ENCODE measurements at places on chromosomes 4 and X.

DNA sequence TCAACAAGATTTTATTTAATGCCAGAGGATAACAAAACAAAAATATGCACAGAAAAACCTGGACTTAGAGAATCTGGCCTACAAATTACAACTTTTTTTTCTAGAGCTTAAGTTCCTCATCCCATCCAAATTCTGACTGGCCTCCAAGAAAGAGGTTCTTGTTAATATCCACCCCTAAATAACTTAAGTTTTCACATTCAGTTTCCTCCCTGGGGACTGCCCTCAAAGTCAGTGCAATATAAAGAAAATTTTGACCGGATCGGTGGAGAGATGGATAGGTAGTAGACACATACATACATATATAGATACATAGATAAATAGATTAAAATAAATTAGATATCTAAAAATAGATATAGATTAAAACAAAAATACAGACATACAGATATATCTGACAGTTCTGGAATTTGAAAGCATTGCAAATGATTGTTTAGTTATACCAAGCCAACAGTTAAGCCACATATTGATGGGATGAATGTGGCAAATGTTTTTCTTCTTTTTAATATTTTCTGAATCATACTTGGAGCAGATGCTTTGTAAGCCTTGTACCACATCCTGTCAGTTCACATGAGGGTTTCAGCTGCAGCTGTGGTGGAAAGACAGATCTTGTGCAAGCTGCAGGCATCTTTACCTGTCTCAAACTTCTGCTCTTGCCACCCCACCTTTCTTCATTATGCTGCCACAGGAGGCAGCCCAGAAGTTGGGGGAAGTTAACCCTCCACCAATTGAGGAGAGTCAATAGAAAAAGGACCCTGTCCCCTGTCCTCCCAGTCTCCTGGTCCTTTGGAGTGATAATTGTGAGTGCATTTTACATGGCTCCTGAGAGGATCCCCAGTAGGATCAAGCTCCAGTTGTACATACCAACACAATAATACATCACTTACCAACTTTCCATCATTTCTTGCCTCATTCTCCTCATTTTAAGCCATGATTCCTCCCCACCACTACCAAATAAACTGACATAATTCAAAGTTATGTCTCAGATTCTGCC lies 58.5 kb upstream of the PRDM8 start:
- no peak for DNase-seq

GRCh38 chr4:55524844-55525571 lies 21.7 kb downstream of the CLOCK start:
- no peak for DNase-seq

- no peak for DNase-seq
These were observed 17.8 kb upstream of the SPRY1 start for GRCh38 chr4:123378794-123379193.

- no peak for DNase-seq
These were observed 116.8 kb downstream of the AFAP1 start for GRCh38 chr4:7822877-7823276.

- DNase-seq = no peak
These were observed 23.1 kb upstream of the PWWP3B start for GRCh38 chrX:106144755-106145639.

- DNase-seq = peak; percentile 83
These were observed 1414.7 kb upstream of the TENM3 start for GRCh38 chr4:180828455-180829018.

DNA sequence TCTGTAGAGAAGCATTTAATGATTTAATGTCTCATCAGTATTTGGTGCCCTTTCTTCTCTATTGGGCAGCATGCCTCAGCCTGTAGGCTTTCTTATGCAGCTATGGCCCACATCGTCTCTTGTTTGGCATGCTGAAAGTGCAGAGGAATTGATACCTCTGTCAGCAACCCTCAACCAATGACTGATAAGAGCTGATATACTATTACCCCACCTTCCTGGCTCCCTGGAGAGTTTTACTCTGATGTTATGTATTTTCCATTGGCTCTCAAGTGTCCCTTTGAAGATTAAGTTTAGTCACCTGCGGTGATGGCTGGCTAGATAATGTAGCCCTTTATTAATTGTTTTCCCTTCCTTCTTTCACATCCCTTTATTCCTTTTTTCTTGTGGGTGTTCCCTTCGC lies 41.2 kb upstream of the PDHA2 start:
- no peak for DNase-seq

GRCh38 chrX:12751887-12752286 lies 39.3 kb upstream of the PRPS2 start:
- no peak for DNase-seq

DNA sequence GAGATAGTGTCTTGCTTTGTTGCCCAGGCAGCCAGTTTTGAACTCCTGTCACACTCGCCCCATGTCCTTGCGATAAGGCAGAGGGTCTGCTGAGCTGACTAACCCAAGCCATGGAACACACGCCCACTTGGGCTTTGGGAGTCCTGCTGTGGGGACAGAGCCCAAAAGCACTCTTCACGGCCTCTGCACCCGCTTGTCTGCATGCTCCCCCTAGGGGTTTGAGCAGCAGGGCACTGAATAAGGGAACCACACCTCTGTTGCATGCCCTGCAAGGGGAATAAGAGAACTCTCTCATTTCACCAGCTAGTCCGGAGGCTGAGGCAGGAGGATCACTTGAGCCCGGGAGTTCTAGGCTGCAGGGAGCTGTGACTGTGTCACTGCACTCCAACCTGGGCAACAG lies 166.0 kb downstream of the STAG2 start:
- DNase-seq = no peak

DNA sequence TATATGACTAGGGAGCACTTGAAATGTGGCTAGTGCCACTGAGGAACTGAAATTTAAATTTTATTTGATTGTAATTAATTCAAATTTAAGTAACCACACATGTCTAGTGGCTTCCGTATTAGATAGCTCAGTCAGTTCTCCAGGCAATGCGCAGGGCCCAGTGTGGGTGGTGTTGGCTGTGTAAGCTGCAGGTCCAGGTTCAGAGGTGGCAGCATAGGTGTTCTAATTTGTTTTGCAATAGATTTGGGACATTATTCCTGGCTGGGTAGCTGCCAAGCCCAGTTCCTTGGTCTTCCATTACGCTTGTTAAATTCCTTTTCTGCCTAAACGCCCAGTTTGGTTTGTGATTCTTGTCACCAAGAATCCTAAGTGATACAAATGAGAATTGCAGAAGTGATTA lies 79.5 kb downstream of the FAM184B start:
- DNase-seq = no peak

DNA sequence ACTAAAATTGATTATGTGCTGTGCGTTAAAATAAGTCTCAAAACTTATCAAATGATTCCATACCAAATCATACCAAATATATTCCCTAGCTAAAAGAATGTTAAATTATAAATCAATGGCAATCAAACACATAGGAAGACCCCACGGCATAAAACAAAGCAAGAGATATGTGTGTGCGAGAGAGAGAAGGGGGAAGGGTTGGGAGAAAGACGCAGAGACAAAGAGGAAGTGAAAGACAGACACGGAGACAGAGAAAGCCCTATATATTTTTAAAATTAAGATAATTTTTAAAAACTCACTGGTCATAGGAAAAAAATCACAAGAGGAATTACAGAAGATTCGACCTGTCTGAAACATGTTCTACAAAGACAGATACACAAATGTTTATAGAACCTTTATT lies 371.4 kb downstream of the NLGN4X start:
- DNase-seq = no peak

- DNase-seq = peak; percentile 77
These were observed at the start of gene CLGN for GRCh38 chr4:140427106-140427918. CLGN (minus strand) TSS chr4:140427648; CDS start chr4:140413078, 14,570 bp downstream.

GRCh38 chr4:99507349-99507748 lies 3.5 kb upstream of the C4orf17 start:
- DNase-seq = no peak

- no peak for DNase-seq
These were observed 383.5 kb upstream of the INTU start for GRCh38 chr4:127249066-127249766.

GRCh38 chrX:120380699-120381098 lies 18.8 kb downstream of the ATP1B4 start:
- DNase-seq = no peak

- peak; percentile 79 for DNase-seq
These were observed 44.1 kb upstream of the SH3RF1 start for GRCh38 chr4:169314906-169315305.

DNA sequence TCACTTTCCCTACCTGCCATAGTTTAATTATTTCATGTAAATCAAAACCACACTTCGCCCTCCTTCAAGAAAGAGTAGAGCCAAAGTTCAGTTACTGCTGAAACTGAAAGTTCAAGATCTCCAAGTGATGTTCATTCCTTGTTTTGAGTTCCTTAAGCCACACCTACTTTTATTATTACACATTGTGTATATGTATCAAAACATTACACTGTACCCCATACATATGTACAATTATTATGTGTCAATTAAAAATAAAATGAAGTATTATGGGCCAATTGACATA lies 892.3 kb upstream of the NDST4 start:
- no peak for DNase-seq

DNA sequence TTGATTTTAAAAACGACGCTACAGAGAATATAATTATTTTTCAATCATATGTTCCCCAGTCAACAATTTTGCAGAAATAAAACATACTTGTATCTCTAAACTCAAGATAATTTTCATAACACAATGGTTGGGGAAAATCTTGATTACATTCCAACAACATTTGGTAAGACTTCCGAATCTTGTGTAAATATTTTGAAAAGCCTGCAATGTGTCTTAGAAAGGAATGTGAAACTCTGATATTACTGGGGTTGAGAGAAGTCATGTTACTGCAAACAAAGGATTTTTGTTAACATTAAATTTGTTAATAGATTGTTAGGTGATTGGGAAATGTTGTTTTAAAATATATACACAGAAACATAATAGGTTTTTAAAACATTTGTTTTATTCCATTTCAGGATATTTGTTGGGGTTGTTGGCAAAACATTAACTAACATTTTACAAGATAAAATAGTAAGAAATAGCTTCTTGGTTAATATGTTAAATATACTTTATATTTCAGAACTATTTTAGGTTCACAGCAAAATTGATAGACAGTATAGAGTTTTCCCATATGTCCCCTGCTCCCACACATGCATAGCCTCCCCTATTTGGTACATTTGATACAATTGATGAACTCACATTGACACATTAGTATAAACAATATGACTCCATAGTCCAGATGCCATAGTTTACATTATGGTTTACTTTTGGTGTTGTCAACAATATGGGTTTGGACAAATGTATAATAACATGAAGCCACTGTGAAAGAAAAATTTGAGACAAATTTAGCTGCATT lies 218.6 kb upstream of the FAM47A start:
- DNase-seq = no peak

Measured in NCI-H2081 (cell line).